ENCODE measurements at places on chromosomes 3 and 15.

DNA sequence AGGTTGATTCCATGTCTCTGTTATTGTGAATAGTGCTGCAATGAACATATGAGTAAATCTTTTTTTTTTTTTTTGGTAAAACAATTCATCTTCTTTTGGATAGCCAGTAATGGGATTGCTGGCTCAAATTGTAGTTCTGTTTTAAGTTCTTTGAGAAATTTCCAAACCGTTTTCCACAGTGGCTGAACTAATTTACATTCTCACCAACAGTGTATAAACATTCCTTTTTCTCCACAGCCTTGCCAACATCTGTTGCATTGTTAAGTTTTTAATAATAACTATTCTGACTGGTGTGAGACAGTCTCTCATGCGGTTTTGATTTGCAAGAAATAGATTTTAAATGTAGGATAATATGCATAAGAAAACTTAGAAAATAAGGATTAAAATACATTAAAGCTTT, 279.0 kb upstream of the EPHA3 start:
- no peak for DNase-seq

DNA sequence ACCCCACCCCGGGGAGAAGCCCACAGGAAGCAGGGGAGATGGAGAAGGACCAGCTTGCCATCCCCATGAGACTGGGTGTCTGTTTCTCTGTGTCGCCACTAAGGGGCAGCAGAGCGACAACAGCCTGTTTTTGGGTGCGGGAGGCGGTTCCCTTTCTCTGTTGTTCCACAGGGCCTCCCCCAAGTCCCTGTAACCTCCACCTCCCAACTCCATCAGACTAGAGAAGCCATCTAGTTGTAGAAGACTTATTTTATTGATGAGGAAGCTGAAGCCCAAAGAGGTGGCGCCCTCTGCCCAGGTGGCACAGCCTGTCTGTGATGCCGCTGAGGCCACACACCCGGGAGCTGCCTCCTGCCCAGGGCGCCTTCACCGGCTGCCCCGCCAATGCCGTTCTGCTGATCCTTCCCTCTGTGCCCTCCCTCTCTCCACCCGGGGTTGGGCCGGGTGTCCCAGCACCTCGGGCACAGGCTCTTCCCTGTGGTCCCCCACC, 3.9 kb upstream of the CCDC9B start:
- peak; percentile 34 for DNase-seq

DNA sequence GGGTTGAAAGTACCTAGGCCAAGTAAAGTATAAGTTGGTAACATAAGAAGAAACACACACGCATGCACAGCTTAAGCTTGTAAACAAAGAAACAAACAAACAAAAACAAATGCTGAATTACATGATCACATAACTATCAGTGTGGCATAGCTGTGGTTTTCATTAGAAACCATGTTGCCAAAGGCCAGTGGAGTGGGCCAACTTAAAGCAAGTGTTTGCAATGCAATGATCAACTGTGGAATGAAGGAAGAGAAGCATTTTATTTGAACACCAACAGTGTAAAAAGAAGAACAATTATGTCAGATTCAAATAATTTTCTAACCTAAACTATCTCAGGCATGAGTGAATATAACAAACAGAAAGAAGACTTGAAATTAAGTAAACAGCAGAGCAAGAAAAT, 199.4 kb upstream of the STRIT1 start:
- DNase-seq, result no peak

GRCh38 chr3:155656466-155656865, 88.4 kb downstream of the PLCH1 start:
- DNase-seq, result no peak

DNA sequence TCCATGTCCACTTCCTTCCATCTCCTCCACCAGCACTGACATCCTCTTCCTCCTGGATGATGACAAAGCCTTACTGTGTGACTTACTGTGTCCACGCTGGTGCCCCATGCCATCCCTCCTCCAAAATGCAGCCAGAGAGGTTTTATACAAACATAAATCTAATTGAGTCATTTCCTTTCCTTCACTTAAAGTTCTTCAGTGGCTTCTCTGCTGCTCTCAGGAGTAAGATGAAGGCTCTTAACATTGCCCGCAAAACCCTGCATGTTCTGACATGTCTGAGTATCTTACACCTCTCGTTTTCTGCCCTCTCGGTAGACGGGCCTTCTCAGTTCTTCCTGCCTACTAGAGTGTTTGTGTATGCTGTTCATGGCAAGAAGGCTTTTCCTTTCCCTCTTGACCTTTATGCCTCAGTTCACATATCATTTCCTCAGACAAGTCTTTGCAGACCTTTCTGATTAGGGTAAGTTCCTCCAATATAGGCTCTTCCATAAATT, 175.5 kb downstream of the CFAP20DC start:
- no peak for DNase-seq

- DNase-seq, result peak; percentile 100
Observed at GRCh38 chr3:164418414-164418813, 659.9 kb downstream of the SI start.

- no peak for DNase-seq
Observed at GRCh38 chr3:108416111-108416869, 94.1 kb downstream of the MYH15 start.

- no peak for DNase-seq
Observed at GRCh38 chr3:23872330-23872729, 44.5 kb downstream of the NKIRAS1 start.

GRCh38 chr15:74978503-74978902, 16.9 kb upstream of the SCAMP5 start:
- DNase-seq, result no peak

DNA sequence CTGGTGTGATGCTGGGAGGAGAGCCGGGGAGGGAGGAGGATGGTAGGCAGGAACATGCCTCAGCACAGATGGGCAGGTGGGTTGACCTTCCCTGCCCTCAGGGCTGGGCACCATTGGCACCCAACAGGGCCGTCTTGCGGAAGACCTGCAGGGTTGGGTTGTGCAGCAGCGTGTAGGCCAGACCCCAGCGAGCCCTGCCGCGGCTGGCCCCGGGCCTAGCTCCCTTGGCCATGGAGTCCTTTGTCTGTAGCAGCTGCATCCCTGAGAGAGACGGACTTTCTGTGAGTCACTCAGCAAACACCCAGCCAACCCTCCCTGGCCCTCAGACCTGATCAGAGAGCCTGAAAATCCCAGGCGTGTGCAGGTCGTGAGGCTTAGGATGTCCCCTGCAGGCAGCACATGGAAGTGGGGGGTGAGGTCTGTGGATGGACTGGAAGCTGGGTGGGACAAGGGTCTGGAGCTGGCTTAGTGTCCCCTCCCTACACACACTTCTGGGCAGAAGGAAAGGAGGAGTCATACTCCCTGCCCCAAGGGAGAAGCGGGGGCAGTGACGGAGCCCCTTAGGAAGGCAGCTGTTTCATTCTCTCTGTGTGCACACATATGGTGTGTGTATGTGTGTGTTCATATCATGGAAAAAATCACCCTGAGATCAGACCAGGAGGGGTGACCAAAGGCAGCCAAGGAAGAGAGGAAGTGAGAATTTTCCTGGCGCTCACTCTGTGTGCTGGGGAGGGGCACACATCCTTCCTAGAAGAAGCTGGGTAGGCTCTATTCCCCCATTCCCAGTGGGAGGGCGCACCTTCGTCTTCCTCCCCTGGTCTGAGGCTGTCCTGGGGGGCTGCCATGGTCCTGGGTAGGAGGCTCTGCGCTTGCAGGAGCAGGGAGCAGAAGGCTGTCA, 6.7 kb downstream of the ISLR start:
- no peak for DNase-seq
